ENCODE measurements at places on chromosomes 6 and 20.

DNA sequence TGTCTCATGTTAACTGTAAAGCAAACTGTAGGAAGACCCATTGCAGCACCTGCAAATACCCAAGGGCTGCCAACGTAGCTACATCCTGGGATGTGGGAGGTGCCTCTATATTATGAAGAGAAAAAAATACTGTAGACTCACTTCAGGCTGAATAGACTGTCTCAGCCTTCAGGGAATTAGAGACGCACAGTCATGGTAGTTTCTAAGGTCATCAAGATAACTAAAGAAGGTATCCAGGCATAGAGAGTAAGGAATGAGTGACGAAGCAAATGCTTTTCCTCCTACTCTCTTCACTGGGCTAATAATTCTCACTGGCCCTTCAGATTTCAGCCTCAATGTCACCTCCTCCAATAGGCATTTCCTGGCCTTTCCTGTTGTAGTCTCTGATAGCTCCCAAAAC lies 121.6 kb upstream of the ECI2 start:
- no peak for DNase-seq

DNA sequence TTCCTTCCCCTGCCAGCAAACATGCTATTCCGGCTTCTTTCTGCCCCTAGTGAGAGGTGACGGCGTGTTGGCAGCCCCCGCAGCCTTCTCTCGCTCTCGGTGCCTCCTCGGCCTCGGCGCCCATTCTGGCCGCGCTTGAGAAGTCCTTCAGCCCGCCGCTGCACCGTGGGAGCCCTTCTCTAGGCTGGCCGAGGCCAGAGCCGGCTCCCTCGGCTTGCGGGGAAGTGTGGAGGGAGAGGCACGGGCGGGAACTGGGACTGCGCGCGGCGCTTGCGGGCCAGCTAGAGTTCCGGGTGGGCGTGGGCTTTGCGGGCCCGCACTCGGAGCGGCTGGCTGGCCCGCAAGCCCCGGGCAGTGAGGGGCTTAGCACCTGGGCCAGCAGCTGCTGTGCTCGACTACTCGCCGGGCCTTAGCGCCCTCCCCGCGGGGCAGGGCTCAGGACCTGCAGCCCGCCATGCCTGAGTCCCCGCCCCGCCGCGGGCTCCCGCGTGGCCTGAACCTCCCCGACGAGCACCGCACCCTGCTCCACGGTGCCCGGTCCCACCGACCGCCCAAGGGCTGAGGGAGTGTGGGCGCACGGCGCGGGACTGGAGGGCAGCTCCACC lies 20.0 kb upstream of the PXDC1 start:
- DNase-seq = no peak

GRCh38 chr6:130587778-130588520 lies 222.1 kb downstream of the TMEM200A start:
- DNase-seq = no peak

GRCh38 chr20:60191014-60191413 lies 232.8 kb downstream of the CDH26 start:
- DNase-seq = no peak

Data from omental fat pad (tissue), 4 donors.